ENCODE measurements at places on chromosomes 13 and 19.
A peak's percentile ranks its signal among the peaks of the same experiment; 100 is the strongest.

DNA sequence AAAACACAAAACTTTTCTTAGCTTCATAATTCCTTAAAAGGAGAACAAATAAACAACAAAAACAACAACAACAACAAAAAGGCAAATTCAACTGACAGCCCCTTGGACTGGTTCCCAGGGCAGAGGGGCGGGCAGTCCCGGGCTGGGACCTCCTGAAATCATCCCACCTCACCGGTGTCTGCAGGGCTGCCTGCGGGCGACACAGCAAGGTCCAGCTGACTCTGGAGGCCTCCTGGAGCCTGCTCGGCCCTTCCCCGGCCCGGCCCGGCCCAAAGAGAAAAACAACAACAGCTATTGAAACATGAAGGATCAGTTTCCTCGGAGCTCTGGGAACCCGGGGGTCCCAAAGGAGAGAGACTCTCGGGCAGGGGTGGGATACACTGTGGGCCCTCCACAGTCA is 5.0 kb upstream of the ISYNA1 start:
- no peak for DNase-seq

DNA sequence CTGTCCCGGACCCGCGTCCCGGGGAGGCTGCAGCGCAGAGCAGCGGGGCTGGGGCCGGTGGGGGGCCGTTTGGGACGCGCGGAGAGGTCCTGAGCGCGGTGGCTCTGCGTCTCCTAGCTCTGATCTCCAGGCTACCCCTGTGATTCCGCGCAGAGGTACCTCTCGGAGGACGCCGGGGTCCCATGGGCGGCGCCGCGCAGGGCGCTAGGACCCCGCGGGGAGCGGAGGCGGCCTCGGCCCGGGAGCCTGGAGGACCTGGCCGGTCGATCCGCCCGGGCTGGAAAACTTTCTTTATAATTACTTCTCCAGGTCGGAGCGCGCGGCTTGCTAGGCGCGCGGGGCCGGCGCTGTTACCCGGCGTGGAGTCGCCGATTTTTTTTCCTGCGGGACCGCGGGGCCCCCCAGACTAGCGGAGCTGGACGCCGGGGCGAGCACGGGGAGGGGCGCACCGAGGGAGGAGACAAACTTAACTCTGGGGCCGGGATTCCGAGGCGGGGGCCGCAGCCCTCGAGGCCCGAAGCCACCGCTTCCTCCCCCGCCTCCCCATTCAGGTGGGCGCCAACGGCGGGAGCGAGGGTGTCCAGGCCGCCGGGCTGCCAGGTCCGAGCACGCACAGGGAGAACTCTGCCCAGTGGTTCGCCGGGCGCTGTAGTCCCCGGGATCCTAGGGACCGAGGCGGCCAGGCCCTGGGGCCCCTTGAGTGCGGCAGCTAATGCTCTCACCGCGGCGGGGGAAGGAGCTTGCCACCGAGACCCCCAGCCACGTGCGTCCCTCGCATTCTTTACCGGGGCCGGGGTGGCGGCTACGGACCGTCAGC is 848 bp upstream of the CEBPA start:
- DNase-seq, result peak; percentile 85

DNA sequence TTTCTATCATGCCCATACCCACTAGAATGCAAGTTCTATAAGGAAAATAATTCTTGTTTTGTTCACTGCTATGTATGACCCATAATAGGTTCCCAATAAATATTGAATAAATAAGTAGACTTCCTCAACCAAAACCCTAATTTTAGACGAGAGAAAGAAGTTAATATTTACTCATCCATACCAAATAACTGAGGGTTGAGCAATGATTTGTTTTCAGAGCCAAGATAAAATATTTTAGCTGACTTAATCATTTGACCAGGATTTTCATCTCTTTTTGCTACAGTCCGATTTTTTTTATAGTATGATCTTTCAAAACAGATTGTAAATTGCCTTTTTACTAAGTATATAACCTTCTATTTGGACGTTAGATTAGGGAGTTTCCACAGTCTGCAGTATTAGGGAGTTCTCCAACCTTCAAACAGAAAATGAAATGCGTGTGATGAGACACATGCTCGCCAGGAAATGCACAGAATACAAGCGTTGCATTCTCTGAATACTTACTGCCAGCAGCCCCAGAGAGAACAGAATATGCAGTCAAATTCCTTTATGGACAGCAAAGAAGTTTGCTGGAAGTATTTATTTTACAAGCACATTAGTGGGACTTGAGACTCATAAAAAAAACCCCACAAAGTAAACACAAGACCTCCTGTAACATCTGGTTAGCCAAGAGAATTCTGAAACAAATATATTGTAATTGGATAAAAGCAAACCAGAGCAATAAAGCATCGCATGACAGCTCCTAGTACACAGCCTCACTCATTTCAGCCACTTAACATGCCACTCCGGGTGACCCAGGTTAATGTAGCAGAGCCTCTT is 230.0 kb downstream of the MYO16 start:
- DNase-seq, result no peak

DNA sequence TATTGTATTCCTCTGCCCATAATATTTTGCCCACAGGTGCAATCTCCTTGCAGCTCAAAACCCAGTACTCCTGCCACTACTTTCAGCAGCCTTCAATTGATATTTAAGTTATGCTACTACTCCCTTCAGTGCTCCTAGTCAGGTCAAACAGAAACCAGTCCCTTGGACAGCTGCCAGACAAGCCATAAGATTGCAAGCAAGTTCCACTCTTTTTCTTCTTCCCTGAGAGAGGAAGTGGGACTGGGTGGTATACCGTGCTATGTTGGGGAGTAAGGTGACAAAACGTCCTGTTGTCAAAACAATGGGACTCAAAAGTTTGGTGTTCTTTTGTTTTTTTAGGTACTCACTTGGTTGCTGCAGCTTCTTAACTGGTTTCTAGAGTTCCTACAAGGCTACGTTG is 63.1 kb upstream of the FRY start:
- no peak for DNase-seq

DNA sequence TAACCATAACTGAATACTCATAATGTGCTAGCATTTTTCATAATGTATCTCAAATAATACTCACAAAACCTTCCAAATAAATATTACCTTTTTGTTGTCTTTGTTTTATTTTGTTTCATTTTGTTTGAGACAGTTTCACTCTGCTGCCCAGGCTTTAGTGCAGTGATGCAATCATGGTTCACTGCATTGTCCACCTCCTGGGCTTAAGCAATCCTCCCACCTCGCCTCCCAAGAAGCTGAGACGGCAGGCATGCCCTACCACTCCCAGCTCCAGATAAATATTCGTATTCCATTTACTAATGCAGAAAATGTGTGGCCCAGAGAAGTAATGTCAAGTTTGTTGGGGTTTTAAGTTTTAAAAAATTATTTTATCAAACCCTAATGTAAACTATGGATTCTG is 739.1 kb downstream of the GPC5 start:
- no peak for DNase-seq

DNA sequence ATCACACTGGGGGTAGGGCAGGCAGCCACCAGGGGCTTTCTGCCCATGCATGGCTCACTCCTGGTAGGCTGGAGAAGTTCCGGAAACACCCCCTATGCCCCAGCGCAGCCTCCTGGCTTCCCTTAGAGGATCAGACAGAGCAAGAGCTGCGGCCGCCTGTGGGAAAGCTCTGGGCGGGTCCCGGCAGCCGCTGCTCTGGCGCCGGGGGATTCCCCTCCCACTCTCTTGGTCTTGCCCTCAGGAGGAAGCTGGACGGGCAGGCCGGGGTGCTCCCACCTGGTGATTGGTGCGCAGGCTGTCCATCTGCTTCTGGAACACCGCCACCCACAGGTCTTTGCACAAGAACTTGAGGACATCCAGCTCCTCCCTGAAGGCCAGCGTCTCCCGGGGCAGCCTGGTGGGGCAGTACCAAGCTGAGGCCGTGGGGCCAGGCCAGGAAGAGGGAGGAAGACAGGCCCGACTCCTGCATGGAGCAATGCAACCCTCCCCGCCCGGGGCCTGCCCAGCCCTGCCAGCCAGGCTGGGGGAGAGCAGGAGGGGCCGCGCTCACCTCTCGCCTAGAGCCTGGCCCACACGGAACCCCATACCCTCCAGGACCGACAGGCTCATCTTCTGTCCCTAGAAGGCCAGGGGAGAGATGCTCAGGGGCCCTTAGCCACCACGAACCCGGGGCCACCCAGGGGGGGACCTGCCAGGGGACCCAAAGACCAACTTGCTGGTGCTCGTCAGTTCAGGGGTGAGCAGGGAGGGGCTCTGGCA is 4.0 kb upstream of the NKPD1 start:
- DNase-seq, result no peak

GRCh38 chr13:39941911-39942551 is 286.6 kb downstream of the COG6 start:
- DNase-seq, result no peak

DNA sequence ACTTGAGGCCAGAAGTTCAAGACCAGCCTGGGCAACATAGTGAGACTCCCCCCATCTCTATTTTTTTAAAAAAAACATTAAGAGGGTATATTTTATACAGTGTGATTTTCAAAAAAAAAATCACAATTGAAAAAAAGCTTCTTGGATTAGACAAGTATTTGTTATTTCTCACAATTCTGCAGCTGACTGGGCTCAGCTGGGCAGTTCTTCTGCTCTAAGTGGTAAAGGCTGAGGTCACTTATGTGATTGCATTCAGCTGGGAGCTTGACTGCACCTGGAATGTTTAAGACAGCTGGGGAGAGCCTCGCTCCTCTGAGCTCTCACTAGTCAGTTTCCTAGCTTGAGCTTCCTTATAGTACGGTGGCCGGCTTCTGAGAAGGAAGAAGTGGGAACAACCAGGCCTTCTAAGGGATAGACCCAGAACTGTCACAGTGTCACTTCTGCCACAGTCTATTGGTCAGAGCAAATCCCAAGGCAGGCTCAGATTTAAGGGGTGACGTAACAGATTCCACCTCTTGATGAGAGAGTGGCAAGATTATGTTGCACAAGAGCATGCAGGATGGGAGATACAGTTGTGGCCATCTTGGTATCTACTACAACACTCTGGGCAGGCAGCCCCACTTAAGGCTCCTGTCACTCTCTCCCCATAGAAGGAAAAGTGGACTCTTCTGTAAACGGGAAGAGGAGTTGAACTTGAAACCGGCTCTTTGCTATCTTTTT is 19.7 kb upstream of the IRGC start:
- no peak for DNase-seq

DNA sequence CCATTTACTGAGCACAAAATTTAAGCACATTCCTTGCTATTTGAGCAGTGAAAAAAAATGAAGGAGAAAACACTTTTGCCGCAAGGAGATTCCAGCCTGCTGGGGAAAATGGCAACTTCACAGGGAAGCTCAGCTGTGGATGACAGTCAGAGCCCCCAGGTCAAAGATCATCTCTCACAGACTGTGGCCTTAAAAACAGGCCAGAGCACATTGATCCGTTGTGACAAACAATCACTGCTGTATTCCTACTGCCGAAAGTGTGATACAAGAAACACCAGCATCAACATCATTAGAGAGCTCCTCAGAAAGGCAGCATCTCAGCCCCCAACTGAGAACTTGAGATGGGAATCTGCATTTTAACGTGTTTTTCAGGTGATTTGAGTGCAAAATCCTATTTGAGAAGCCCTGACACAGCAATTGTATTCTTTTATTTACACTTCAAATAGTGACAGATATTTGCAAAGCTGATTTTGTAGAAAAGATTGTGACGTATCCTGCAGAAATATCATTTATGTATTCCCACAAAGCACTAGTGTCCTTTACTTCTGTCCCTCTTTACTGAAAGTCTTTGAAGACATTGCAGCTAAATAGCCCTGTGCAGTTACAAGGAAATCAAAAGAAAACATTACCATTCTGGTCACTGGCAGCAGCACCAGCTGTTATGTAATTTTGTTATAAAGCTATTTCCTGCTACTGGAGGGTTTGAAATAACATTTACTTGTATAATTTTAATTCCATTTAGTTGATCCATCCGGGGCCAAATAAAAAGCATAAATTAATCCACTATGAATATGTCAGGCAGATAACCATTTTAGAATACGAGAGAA is 652.0 kb downstream of the LIG4 start:
- DNase-seq, result no peak

DNA sequence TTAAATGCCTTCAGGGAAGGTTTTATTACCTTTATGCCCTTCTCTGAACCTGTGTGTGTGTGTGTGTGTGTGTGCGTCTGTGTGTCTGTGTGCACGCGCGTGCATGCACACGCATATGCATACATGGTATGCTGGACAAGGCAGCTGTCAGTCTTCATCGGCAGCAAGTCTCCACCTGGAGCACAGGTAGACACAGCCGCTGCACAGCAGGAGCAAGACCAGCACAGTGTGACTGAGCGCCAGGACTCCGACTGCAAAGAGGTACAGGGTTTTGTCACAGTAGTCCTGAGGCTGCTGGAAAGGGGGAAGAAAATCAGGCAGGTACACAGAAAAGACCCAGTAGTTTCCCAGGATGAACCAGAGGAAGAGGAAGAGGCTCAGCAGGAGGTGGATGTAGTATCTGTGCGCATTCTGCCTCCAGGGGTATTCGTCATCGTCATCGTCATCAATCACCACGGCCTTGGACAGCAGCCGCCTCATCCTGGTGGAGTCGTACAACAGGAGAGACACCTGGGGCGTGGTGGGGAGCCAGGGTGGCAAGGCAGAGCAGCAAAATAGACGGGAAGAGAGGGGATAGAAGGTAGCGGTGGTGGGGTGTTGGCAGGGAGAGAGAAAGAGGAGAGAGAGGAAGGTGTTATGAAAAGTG is 12.8 kb upstream of the DHRS12 start:
- DNase-seq, result no peak

DNA sequence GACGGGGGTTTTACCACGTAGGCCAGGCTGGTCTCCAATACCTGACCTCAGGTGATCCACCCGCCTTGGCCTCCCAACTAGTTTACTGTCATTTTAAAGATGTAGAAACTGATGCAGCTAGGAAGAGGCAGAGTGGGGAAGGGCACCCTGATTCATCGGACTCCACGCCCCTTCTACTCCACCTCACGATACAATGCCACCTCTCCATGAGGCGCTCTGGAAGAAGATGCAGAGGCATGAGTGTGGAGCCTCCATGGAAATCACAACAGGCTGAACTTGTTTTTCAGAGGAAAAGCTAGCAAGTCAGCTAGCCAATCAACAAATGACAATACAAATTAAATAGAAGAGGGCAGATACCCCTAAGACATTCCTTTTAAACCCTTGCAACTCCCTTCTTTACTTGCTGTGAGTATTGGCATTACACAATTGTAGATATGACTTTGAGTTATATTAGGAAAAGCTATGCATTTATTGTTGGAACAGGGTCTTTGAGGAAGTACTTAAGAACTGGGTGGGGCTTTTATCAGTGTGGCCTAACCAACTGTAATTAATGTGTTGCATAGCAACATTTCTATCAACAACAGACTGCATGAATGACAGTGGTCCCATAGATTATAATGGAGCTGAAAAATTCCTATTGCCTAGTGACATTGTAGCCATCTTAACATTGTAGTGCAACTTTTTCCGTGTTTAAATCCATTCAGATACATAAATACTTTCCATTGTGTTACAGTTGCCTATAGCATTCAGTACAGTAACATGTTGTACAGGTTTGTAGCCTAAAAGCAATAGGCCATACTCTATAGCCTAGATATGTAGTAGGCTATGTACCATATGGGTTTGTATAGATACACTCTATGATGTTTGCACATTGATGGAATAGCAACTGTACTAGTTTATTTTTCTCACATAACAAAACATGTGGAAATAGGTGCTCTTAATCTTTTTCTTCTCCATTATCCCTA is 17.6 kb downstream of the WDFY2 start:
- DNase-seq, result no peak

- DNase-seq, result no peak
These were observed 1.4 kb upstream of the RCBTB1 start for GRCh38 chr13:49586717-49587116.

- DNase-seq, result no peak
These were observed 16.3 kb upstream of the GSX1 start for GRCh38 chr13:27775943-27776342.

Measured in hindlimb muscle (tissue), 1 donor.